ENCODE measurements at places on chromosomes 16 and 17.
A peak's percentile ranks its signal among the peaks of the same experiment; 100 is the strongest.

- DNase-seq: peak; percentile 98
Observed at GRCh38 chr17:81238815-81239713, at the start of the genes NDUFAF8 and TEPSIN. Gene NDUFAF8, plus strand, starts transcription at chr17:81239318. Its CDS starts 46 bp downstream, at chr17:81239364. Gene TEPSIN, minus strand, starts transcription at chr17:81239055. Its CDS starts 22 bp downstream, at chr17:81239033.

- no peak for DNase-seq
Observed at GRCh38 chr16:56469748-56470147, 18.4 kb downstream of the OGFOD1 start.

GRCh38 chr16:24838554-24839266, 7.1 kb upstream of the SLC5A11 start:
- no peak for DNase-seq

- no peak for DNase-seq
Observed at GRCh38 chr16:83233153-83233552, 574.6 kb upstream of the HSBP1 start.

GRCh38 chr16:58046054-58046881, 20.7 kb downstream of the MMP15 start:
- DNase-seq: no peak

- DNase-seq: no peak
Observed at GRCh38 chr16:85481738-85482137, 131.4 kb upstream of the GSE1 start.

DNA sequence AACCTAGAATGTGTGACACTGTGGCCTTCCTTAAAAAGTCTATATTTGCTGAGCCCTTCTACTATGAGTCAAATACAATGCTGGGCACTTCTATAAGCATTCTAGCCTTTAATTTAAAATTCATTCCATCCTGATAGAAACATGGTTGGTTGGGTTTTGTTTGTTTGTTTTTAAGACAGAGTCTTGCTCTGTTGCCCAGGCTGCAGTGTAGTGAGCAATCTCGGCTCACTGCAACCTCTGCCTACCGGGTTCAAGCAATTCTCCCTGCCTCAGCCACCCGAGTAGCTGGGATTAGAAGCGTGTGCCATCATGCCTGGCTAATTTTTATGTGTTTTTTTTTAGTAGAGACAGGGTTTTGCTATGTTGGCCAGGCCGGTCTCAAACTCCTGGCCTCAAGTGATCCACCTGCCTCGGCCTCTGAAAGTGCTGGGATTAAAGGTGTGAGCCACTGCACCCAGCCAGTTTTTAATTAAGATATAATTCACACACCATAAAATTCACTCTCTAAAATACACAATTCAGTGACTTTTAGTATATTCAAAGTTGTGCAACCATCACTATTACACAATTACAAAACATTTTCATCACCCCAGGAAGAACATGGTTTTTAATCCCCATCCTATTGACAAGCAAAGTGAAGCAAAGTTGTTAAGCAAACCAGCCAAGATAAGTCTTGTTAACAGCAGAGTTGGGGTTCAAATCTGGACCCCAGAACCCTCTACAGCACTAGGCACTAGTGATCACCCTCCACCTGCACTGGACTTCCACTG, 42.8 kb downstream of the CMTM4 start:
- no peak for DNase-seq

DNA sequence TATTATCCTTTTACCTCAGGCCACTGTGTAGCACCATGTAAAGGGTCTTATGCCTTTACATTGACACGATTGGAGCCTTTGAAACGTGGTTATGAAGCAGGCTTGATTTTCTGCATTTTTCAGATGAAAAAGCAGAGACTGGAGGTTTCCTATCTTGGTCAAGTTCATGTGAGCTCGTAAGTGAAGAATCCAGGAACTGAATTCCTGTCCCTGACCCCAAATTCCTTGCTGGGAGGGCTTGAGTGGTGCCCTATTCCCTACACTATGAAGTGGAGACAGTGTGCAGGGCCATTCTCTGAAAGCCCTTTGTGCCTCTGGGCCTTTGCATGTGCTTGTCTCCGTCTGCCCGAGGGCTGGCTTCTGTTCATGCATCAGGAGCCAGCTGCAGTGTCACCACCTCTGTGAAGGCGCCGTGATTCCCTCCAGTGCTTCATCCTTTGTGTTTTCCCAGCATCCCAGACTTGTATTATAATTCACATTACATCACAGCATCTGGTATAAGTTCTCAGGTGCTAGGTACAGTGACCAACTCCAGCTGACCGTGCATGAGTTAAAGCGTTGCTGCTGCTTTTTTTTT, 181.1 kb downstream of the SNX29 start:
- no peak for DNase-seq

GRCh38 chr16:19874851-19875546, 9.6 kb downstream of the GPRC5B start:
- DNase-seq: no peak

DNA sequence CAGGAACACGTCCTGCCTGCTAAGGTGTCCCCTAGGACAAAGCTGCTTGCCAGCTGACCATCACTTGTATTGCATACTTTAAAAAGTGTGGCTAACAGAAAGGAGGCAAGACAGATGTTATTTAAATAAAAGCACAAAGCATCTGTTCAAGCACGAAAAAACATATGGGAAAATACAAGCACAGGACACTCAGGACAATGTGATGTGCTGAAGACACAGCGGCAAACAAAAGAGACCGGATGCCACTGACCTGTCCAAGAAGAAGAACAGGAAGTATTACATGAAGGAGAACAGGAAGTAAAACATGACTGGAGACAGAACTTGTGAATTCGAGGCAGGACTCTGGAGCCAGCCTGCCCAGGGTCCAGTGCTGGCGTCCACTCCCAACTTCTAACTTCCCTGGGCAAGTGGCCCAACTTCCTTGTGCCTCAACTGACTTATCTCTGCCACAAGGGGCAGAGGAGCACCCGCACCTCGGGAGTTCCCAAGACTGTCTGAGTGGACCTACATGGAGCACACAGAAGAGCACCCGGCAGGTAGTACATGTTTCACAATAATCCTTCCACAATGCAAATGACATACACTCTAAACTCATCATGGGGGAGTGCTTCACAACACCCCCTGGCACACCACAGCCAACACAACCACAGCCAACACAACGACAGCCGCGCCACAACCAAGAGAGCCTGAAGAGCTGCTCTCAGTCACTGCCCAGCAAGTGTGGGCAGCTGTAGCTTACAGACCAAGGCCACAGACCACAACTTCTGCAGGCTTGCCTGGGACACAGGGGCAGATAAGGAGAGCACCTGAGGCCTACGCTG, 36.6 kb downstream of the ANKRD11 start:
- peak; percentile 33 for DNase-seq

DNA sequence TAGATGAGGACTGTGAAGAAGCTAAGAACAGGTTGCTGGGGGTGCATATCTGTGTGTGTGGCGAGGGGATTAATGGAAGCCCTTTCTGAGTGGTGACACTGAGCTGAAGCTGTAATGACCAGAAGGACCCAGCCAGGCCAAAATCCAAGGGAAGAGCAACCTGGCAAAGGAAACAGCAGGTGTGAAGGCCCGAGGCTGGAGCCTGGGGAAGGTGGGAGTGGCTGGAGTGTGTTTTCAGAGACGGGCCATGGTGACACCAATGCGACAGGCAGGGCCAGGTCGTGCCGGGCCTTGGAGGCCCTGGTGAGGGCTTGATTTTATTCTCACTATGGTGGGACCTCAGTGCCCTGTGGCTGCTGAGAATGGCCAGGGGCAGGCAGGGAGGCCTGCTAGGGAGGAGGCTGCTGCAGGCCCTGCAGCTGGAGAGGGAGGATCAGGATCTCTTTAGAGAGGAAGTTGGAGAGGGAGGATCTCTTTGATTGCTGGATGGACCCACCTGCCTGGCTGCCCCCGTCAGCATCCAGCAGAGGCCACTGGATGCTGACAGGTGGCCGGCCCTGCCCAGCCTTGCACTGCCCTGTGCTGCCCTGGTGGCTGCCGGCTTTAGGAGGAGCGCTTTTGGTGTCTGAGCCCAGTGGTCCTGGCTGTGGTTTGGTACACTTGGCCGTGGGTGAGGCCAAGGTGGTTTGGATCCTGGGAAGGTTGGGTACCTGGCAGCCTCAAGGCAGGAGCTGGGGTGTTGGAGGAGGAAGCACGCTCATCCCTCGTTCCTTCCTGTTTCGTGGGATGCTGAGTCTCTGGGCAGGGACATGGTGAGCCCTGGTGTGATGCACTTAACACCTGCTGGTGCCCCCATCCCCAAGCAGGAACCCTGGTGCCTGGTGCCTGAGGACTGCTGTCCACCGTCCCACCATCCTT, 188.3 kb downstream of the SEC14L1 start:
- DNase-seq: no peak

GRCh38 chr16:75362846-75363245, 70.5 kb downstream of the CFDP1 start:
- no peak for DNase-seq

DNA sequence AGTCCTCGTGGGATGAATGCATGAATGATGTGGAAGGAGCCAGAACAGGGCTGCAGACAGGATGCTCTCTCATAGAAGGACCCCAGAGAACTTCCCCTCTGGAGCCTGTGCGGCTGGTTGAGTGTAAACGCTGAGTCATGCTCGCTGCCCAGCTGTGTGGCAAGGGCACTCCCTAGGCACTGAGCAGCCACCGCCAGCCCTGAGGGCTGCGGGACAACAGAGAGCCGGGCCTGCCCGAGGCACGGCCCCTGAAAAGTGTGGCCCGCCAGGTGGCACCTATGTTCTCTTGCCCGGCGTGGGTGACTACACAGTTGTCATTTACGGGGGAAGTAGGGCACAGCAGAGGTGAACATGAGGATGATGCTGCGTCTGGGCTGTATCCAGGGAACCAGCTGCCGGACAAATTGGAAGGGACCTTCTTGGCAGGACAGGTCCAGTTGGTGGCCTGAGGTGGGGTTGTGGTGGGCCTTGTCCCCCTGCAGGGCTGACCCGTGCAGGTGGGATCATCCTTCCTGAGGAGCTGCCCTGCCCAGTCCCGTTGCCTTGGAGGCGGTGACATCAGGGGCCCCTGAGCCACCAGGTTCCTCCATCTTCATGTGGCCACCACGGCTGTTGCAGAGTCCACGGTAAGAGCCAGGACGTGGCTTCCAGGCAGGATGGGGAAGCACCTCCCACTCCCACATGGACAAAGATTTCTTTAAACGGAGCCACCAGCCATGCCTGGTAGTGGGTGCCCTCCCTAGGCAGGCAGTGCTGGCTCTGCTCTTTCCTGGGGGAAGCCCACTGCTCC, 94.8 kb upstream of the CBX4 start:
- no peak for DNase-seq

DNA sequence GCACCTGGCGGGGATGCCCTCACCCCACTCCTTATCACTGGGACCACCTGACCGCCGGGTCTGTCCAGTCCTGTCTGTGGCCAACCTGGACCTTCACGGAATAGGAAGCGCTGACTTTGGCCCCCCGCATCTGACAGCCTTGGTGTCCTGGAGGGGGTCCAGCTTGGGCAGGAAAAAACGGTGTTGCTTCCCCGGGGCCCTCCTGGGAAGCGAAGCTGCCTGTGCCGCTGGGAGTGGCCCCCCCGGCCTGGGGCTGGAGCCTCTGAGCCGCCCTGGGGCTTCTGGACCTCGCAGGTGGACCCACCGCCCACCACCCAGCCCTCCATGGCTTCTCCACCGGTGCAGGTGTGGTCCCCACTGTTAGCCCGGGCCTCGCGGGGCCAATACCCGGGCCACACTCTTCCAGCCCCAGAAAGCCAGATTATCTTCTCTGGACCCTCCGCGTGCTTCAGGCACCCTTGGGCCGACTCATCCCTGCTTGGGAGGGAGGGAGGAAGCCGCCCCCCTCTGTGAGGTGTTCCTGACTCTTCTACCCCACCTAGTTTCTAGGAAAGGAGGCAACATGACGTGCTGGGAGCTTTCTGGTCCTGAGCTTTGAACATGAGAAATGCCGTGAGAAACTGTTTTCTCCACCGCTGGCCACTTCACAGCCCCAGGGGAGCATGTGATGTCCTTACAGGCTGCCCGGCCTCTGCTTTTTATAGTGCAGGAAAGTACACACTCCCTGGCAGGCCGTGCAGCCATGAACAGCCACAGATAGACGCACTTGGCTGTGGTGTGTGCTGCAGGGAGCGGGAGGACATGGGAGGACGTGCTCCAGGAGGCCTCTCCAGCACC, 1.1 kb downstream of the C1QTNF1 start:
- no peak for DNase-seq

- DNase-seq: no peak
Observed at GRCh38 chr16:66621973-66622372, 17.5 kb downstream of the CMTM3 start.

- DNase-seq: no peak
Observed at GRCh38 chr17:72952220-72952619, 140.3 kb downstream of the SLC39A11 start.

DNA sequence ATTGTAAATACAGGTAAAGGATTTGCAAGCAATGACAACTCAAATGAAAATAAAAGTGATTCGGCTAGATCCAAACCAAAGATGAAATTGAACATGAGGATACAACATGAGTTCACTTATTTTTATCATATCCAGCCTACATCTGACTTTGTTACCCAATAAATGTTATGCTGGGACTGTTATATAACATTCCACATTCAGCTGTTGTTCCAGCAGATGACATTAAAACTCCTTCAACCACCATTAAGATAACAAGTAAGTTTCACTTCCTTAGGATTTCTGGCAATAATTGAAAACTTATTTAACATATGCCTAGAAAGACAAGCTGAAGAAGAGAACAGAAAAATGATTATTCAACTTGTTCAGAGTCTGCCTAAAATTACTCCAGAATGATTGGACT, 729.4 kb downstream of the CDH11 start:
- no peak for DNase-seq

- no peak for DNase-seq
Observed at GRCh38 chr16:4651827-4652226, 27.2 kb downstream of the MGRN1 start.

DNA sequence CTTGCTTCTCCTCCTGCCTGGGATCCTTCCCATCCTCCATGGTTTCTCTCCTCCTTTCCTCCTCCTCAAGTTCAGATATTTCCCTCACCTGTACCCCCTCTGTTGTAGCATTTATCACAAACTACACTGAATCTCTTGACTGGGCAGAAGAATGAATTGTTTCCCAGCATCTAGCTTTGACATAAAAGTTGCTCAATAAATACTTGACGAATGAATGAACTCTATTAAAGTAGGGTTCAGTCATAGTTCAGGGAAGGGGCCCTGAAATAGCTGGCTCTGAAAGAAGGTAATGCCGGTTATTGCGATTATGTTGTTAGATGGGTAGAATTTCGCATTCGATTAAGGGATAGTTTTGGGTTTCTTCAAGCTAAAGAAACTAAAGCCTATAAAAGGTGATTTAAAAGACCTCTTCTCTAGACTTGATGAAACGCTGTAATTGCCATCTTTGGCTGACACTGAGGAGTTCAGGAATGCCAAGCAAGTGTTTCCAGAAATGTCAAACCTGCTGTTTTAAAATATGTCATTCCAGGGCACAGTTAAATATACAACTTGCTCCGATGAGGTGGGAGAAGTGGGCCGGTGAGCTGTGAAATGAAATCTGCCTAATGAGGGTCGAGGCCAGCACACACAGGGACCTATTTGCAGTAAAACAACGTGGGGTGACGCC, 1.0 kb upstream of the CPD start:
- no peak for DNase-seq

GRCh38 chr16:67736858-67737257, 17.7 kb upstream of the GFOD2 start:
- no peak for DNase-seq

All from CD4-positive, alpha-beta T cell treated with Interleukin-1 beta for 1 hour (primary cell).